AG04449 (cell line): ENCODE measurements at places on chromosomes 3 and 15.

DNA sequence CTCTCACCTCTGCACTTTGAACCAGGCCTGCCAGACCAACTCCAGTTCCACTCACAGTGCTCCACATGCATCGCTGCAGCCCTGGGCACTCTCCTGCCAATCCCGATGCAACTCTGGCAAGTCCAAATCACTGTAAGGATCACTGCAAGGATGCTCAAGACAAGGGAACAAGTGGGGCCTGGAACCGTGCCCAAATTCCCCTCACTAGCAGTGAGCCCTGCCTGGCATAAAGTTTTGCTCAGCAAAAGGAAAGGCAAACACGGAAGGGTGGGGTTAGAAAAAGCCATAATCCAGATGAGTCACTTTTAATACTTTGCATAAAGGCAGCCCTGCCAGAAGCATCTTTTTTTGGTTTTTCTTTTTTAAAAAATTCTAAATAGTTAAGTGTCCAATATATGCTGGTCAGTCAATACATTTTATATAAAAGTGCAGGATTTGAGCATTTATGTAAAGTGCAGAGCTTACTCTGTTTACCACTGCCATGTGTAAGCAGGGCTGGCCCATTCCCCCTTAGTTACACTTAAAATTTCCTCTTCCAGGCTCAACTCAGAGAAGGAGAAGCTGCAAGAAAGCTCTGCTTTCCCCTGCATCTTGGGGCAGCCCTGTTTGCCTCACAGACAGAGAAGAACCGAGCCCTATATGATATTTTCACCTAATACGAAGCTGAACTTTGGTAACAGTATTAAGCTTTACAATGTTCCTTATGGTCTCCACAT lies 102.2 kb downstream of the CD47 start:
- DNase-seq = no peak

GRCh38 chr3:148605521-148605920 lies 92.2 kb upstream of the AGTR1 start:
- DNase-seq = no peak

DNA sequence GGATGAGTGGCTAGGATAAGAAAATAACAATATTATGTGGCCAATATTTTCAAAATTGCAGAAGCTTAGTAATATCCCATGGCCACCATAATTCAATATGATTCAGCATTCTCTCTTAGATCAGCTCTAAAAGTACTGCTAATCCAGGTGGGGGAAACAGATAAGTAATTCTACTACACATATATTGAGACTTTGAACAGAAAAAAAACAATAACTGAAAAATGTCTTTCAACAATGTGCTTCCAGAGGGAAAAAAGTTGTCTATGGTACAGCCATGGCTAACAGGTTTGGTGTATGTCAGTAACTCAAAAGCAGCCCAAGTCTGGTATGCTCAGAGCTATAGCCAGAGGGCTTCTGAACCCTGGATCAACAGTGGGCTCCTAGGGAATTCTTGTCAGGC lies 42.4 kb upstream of the PPIB start:
- DNase-seq = no peak

- no peak for DNase-seq
Measured at GRCh38 chr3:157247391-157247790, 87.4 kb upstream of the CCNL1 start.

GRCh38 chr3:194395212-194395611 lies 3.9 kb downstream of the GP5 start:
- no peak for DNase-seq

DNA sequence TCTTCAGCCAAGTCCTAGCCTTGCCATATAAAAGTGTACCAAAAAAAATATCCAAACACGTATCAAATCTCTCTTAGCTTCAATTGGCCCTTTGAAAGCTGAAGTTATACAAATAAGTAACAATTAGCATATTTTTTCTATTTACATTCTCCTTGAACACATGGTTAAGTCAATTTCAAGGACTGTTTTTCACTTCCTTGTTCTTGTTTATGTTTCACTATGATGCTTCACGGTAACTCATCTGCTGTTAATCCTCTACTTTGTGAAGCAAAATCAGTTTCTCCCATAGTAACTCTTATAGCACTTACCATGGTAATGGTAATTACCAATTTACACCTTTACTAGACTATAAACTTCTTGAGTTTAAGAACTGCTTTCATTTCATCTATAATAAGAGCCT lies 10.6 kb upstream of the SPRED1 start:
- no peak for DNase-seq

DNA sequence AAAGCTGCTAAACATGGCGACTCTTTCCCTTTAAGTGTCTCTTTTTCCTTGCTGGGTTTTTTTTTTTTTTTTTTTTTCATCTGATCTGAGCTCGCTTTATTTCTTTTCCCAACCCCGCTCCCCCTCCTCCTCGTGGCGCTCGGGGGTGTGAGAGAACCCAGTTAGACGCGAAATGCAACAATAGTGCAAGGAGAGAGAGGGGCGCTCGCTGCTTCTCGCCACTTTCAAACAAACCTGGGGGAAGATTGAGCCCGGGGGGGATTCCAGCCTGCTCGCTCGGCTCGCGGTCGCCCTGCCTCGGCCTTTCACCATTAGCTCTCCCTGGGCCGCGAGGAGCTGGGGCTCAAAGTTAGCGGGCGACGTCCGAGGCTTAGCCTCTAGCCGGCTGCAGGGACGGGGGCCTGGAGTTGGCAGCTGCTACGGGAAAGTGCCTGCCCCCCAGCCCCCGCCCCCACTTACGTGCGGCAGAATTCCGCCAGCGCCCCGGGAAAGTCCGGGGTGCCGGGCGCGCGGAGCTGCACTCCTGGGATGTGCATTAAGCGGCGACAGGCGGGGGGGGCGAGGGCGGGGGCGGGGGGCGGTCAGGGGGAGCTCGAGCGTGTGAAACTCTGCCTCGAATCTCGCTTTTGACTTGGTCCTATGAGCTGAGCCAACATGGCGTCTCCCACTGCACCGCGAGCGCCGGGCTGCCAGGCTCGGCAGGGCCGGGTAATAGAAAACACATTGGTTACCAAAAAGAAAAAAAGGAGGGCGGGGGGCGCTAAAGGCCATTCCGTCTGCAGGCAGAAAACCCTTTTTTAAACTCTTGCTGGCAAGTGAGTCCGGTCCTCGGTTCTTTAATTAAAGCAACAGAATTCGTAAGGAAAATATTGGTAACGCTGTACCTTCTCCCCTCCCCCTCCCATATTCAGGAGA lies 10.4 kb downstream of the NR2F2 start:
- DNase-seq = no peak

GRCh38 chr3:4865714-4866113 lies 113.5 kb upstream of the BHLHE40 start:
- no peak for DNase-seq

GRCh38 chr3:128624526-128625138 lies 26.0 kb downstream of the RPN1 start:
- no peak for DNase-seq

GRCh38 chr3:38067508-38068233 lies 28.7 kb downstream of the DLEC1 start:
- no peak for DNase-seq

- DNase-seq = no peak
Measured at GRCh38 chr3:31422237-31422636, 110.5 kb upstream of the STT3B start.

DNA sequence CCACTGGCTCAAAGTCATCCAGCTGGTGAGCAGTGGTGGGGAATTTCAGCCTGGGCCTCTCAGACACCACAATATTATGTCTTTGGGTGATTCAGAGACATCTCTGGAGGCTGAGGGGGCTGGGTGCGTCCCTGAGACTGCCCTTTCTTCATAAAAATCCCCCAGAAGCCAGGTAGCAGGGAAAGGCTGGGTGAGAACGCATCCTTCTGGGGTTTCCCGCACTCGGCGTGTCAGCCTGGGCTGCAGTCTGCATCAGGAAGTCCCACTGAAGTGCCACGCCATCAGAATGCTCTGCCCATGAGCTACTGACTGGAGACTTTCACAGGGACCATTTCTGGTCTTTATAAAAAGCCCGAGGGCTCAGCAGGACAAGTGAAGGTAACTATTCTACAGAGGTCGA lies 148.8 kb upstream of the SLC6A11 start:
- no peak for DNase-seq

DNA sequence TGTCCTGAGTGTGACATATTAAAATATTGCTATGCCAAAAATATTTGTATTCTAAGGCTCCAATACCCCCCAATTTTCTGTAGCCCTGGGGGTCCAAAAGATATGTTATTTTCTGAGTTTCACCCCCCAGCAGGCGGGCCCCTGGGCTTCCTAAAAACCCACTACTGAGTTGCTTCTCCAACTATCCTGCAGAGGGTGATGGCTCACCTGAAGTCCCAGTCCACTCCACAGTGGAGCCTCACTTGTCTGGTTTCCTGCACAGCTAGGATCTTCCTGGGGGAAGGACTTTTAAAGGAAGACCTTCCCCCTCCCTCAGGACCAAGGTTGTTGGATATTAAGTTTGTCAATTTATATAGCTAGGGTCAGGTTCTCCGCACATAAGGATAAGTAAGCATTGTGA lies 1181.4 kb downstream of the ROBO2 start:
- no peak for DNase-seq

- DNase-seq = no peak
Measured at GRCh38 chr3:169529013-169529412, 134.5 kb downstream of the MECOM start.

DNA sequence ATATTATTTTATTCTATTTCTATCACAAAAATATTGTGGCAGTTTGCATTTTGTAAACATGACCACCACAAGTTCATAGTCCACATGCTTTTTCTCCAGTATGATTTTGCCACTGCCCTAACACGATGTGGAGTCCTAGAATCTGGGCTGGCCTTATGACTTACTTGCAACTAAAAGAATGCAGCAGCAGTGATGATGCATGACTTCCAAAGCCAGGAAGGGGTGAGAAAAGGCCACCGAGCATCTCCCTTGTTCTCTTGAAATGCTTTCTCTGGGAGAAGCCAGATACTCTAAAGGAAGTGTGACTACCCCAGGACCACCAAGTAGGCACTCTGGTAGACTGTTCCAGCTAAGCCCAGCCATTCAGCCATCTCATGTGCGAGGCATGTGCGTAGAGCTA lies 191.6 kb upstream of the MRPL3 start:
- no peak for DNase-seq

DNA sequence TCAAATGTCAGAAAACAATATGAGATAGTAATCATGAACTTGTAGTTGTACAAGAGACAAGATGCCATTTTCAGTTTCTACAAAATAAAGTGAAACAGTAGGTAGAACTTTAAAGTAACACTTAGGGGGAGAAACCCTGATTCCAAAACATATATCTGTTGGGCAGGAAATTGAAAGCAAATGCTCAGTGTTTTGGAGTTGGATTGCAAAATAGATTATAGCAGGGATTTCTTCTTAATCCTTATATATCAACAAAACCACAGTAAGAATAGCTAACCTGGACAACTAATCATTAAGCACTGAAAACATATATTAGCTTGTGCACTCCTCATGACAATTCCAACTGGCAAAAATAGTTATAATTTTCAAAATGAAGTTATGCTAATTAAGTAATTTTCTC lies 46.9 kb downstream of the COMMD2 start:
- no peak for DNase-seq

- DNase-seq = peak; percentile 17
Measured at GRCh38 chr3:98602078-98602678, 8.8 kb upstream of the CPOX start.

DNA sequence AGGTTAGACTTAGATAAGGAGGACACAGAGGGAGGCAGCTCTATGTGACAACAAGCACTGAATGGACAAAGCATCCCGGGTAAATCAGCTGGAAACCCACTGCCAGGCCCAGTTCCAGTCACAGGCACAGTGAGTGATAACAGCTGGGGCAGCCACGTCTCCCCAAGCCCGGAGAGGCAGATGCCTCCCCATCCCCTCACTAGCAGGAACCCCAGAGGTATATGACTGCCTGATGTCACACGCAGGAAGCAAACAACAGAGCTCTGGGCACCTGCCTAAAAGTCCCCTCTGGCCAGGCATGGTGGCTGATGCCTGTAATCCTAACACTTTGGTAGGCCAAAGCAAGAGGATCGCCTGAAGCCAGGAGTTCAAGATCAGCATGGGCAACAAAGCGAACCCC lies 18.2 kb downstream of the C15orf62 start:
- no peak for DNase-seq

DNA sequence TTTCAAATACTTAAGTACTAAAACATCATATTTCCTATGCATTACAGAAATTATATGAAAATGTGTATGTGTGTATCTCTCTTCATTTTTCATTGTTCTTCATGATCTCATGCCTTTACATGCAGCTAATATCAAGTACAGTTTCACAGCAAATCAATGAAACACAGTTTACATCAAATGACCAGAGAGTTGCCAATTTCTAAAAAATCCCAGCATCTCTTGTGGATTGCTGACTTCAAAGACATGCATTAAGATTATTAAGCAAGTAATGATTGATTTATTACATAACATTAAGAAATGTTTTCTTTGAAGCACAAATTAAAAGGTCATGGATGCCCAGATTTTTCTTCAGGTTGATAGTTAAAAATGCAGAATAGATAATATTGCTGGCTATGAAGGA lies 31.0 kb upstream of the TAFA4 start:
- DNase-seq = no peak

GRCh38 chr3:98325055-98325454 lies 28.6 kb upstream of the OR5K4 start:
- DNase-seq = no peak

DNA sequence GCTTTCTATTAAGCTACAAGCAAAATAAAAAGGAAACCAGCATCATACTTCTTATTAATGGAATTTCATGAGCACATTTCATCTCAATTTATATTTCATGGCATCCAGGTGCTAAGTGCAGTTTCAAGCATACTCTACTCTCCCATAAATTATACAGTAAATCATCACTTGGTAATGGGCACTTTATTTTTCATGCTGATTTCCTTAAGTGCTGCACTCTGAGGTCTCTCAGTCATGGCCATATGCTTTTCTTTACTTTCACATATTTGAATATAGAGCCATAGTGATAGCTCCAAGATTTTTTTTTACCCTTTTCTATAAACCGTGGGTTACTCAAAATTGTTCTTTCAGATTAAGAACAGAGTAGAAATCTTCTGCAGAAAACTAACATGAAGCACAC lies 1505.7 kb upstream of the CADM2 start:
- no peak for DNase-seq

DNA sequence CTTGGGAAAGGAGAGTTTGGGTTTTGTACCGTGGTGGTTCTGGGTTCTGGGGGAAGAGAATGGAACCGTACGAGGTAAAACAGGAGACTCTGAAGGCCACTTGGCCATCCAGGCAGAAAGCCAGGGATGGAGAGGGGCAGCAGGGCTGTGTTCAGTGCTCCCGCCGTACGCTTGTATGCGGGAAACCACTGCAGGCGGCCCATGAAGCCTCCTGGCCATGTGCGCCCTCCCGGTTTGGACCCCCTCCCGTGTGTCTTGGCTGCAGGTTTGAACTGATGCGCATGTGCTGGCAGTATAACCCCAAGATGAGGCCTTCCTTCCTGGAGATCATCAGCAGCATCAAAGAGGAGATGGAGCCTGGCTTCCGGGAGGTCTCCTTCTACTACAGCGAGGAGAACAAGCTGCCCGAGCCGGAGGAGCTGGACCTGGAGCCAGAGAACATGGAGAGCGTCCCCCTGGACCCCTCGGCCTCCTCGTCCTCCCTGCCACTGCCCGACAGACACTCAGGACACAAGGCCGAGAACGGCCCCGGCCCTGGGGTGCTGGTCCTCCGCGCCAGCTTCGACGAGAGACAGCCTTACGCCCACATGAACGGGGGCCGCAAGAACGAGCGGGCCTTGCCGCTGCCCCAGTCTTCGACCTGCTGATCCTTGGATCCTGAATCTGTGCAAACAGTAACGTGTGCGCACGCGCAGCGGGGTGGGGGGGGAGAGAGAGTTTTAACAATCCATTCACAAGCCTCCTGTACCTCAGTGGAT lies 50.6 kb downstream of the PGPEP1L start:
- no peak for DNase-seq
